ENCODE measurements at places on chromosomes 6 and 20.
A peak's percentile ranks its signal among the peaks of the same experiment; 100 is the strongest.

- DNase-seq, result no peak
These were observed 48.3 kb upstream of the PROKR2 start for GRCh38 chr20:5364997-5365597.

DNA sequence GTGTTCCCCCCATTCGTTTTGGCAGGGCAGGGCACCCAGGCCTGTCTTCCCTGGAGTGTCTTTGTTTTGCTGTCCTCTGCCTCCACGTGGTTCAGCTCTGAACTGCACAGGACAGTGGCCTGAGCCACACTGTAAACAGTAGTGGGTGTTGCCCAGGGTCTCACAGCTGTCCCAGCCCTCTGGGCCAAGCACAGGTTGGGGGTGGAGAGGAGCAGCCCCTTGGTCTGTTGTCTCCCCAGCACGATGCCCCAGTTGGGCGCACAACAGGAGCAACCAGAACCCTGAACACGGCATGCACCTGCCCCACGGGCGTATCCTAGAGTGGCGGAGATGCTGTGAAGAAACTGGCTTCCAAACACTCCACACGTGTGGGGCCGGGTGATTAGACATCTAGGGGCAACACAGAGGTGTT, 14.4 kb downstream of the CCDC167 start:
- no peak for DNase-seq

DNA sequence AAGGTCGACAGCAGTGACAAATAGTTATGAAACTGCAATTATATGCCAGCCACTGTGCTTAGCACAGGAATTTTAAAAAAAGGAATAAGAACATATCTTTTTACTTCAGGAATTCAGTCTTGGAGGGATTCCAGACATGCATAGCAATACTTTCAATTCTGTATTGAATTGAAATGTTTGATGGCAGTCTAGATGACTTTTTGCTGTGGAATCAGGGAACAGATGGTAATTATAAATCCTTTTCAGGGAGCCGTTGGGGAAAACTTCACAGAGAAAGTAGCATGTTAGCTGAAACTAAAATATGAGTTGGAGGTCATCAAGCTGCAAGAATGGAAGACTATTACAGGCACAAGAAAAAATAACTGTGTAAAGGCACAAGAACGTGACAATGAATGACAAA, 74.8 kb downstream of the IMPG1 start:
- DNase-seq, result no peak

DNA sequence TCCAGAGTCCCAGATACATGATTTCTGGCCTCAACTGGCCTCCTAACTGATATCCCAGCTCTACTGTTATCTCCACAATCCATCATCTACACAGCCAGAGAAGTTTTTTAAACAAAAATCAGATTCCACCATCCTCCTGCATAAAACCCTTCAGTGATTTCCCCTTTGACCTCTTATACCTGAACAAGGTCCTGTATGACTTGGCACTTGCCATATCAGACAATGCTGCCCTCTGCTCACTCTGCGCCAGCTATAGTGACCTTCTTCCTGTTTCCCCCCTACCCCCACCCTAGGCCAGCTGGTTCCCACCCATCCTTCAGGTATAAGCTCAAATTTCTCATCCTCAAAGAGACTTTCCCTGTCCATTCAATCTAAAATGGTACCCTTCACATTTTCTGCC, 322.2 kb downstream of the PKHD1 start:
- no peak for DNase-seq

DNA sequence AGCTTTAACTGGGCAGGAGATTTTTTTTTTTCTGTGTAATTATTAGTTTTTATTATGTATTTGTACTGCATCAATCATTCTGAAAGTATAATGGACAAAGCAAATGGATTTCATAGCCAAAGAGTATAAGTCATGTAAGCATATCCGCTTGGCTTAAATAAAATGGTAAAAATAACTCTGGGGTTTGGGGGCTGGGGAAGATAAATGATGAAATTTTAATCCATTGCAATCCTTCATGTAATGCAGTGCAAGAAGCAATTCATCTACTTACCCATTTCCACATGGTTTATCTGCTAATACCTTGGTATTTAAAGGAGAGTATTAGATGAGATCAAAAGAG, 781.4 kb downstream of the QKI start:
- DNase-seq, result no peak

GRCh38 chr20:59743767-59744485, 139.6 kb downstream of the PHACTR3 start:
- DNase-seq, result peak; percentile 6

DNA sequence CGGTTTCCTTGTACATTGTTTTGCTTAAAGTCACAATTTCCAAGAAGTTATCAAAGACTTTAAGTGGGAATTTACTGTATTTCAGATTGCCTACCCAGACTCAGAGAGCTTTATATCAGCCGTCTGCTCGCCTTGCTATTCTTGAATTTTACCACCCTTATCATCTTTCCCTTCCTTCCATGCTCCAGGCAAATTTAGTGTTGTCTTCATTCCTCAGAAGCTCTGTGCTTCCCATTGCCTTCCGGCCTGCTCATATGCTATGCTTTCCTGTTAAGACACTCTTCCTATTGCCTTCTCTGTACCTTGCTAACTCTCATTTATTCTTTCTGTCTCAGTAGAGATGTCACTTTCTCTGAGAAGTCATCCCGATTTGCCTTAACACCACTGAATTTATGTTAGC, 52.1 kb downstream of the CD2AP start:
- DNase-seq, result no peak

- DNase-seq, result no peak
These were observed 1.8 kb downstream of the GATA5 start for GRCh38 chr20:62473717-62474603.

All from NCI-H146 (cell line).